NAMALWA (cell line): ENCODE measurements at places on chromosomes 11 and 22.
A peak's percentile ranks its signal among the peaks of the same experiment; 100 is the strongest.

GRCh38 chr11:35968386-35969088, 24.7 kb downstream of the LDLRAD3 start:
- DNase-seq: no peak

DNA sequence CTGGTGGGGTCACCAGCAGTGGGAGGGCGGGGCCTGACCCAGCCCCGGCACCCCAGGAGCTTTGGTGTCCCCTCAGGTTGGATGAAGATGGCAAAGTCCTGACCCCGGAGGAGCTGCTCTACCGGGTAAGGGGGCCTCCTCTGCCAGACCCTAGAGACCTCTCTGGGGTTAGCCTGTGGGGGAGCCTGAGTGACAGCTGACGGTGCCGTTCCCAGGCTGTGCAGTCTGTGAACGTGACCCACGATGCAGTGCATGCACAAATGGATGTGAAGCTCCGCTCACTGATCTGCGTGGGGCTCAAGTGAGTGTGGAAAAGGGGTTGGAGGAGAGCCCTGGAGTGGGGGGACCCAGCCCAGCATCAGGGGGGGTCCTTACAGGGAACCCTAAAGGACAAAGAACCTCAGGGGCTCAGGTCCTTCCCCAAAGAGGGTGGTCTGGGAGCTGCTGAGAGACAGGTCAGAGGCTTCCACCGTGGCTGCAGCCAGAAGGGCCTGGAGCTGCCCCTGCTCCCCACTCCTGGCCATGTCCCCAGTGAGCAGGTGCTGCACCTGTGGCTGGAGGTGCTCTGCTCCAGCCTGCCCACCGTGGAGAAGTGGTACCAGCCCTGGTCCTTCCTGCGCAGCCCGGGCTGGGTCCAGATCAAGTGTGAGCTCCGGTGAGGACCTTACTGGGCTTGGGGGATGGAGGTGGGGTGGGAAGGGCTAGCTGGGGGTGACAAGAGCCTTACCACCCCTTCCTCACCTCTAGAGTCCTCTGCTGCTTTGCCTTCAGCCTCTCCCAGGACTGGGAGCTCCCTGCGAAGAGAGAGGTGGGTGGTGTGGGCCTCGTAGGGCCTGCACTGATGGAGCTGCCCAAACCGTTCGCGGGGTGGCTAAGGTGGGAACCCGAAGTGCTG, 38.6 kb downstream of the SGSM3 start:
- DNase-seq: no peak

GRCh38 chr11:126718276-126718675, 282.3 kb downstream of the KIRREL3 start:
- no peak for DNase-seq

DNA sequence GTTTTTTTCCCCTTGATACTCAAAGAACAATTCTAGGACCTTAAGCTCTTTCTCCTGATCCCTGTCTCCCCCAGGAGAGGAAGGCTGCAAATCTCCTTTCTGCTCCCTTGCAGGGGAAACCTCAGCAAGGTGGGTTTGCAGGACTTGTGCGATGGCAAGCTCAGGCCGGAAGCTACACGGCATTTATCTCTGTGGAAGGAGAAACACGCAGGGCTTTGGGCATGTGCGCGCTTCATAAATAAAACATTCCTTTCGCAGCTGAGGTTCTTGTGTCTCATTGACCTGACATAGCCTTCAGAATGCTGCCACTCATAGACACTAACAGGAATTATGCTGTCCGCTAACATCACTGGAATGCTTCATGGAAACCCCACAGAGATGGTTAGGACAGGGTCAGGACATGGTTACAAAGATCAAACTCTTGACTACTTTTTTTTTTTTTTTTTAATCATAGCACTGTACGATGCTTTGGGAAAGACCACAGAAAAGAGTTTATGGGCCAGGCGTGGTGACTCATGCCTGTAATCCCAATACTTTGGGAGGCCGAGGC, 42.6 kb downstream of the SLN start:
- no peak for DNase-seq

GRCh38 chr11:119832202-119832935, 103.4 kb upstream of the NECTIN1 start:
- DNase-seq: no peak

DNA sequence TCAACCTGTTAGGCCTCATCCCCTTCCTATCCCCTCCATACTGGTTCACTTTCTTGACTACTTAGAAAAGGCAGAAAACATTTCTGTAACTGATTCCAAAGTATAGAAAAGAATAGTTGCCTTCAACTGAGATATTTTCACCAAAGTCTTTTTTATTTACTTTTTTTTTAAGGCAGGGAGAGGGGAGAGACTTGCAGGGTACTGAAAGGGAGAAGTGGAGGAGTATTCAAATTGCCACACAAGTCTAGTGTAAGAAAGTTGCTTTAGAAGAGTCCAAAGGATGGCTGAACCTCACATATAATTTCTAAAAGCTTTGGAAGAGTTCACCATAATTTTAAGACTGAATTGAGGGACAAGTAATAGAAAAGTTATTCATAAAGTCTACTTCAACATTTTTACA, 6.3 kb downstream of the PHF21A start:
- DNase-seq: no peak

GRCh38 chr22:46976598-46976997, 214.1 kb downstream of the TBC1D22A start:
- no peak for DNase-seq

- no peak for DNase-seq
Measured at GRCh38 chr11:116517584-116517983, 255.2 kb downstream of the BUD13 start.

- no peak for DNase-seq
Measured at GRCh38 chr11:4048340-4048739, 46.3 kb upstream of the RRM1 start.

- no peak for DNase-seq
Measured at GRCh38 chr22:32802237-32802765, 796 bp downstream of the TIMP3 start.

DNA sequence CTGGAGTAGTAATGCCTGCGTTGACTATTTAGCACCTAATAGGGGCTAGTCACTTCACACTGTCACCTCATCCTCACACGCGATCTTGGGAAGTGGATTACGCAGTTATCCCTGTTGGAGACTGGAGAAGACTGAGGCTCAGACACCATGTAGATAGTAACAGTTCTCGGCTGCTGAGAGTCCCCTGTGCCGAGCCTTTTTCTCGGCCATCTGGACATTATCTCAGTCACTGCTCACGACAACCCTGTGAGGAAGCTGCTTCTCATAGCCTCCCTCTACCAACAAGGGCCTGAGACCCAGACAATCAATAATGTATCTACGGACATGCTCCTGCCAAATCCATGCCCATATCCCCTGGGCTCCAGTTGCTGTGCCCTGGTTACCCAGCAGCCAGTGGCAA, 25.9 kb downstream of the SCUBE1 start:
- no peak for DNase-seq

- DNase-seq: peak; percentile 20
Measured at GRCh38 chr11:22521226-22521625, 104.4 kb downstream of the FANCF start.

- no peak for DNase-seq
Measured at GRCh38 chr11:13297917-13298356, 20.3 kb downstream of the BMAL1 start.

DNA sequence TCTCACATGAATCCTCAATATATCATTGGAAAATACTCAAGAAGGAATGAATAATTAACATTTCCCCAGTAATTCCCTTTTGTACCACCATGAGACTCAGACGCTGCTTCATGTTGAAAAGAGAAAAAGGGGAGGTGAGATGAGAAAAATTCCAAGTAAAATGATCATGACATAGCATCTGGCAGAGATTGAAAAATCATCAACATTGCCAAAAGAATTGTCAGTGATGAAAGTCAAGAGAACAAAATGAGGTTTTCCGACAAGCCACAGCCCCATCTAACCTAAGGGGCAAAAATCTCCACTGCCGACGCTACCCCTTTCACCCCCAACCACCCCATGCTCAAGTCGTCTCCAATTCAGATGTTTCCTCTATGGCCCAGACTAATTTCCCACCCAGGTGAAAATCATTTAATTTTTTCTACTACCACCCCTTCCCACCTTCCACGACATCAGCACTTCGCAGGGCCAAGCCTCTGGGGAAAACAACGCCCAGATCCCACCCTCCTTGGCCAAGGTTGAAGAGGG, 1.2 kb downstream of the RAB6A start:
- DNase-seq: peak; percentile 49

- DNase-seq: no peak
Measured at GRCh38 chr11:130908770-130909625, 7.3 kb downstream of the SNX19 start.

- no peak for DNase-seq
Measured at GRCh38 chr11:19395050-19395449, 154.3 kb upstream of the E2F8 start.

- DNase-seq: peak; percentile 86
Measured at GRCh38 chr22:20456064-20456721, 18.6 kb upstream of the SCARF2 start.

GRCh38 chr11:85922367-85922766, 67.2 kb downstream of the CCDC83 start:
- no peak for DNase-seq

GRCh38 chr11:11607772-11608171, 14.0 kb downstream of the GALNT18 start:
- no peak for DNase-seq

GRCh38 chr11:114925591-114925990, 247.3 kb downstream of the NXPE2 start:
- DNase-seq: no peak

GRCh38 chr11:62508336-62509058, 38.1 kb downstream of the AHNAK start:
- DNase-seq: peak; percentile 15

- DNase-seq: no peak
Measured at GRCh38 chr11:69201764-69202370, 46.1 kb downstream of the SMIM38 start.

DNA sequence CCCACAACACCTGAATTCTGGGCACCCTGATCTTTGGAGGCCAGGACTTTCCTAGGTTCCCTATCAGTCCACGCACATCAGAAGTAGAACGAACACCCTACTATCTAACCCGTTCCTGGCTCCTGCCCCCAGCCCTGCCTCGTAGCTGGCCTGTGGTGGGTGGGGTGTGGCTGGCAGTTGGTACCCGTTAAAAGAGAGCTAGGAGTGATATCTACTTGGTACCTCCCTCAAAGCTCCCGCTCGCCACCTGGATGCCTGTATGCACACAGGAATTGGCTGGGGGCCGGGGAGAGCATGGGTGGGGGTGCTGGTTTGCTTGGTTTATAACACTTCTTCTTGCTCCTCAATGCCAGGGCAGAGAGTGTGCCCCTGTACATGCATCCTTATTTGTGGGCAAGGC, 14.0 kb upstream of the NECTIN1 start:
- no peak for DNase-seq

GRCh38 chr11:94851864-94852636, 83.9 kb downstream of the AMOTL1 start:
- DNase-seq: peak; percentile 2

DNA sequence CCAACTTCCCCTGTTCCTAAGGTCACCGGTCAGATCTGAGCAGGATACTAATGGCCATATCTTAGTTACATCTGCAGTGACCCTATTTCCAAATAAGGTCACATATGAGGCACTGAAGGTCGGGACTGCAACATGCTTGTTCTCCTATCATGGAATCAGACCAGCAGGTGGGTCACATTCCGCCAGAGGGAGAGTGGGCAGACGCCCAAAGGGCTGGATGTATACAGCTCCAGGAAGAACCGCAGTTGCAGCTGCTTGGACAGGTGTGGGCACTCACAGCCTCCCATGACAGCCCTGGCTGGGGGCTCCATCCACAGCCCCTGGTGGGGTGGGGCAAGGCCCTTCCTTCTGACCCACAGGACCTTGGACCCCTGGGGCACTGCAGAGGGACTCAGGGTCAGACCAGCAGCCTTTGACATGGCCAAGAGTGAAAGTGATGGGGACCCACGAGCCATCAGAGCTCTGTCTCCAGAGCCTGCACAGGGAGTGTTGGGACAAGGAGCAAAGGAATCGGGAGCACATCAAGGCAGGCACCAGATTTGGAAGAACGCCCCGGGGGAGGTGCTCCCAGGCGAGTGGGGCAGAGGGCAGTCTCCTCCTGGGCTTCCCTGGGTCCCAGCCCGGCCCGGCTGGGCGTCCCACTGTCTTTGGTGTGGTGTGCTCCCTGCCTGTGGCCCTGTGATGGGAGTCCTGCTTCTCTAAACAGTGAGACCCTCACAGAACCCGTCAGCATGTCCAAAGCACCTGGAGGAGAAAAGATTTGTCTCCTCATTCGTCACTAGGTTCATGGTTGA, 13.3 kb upstream of the CD81 start:
- DNase-seq: no peak

DNA sequence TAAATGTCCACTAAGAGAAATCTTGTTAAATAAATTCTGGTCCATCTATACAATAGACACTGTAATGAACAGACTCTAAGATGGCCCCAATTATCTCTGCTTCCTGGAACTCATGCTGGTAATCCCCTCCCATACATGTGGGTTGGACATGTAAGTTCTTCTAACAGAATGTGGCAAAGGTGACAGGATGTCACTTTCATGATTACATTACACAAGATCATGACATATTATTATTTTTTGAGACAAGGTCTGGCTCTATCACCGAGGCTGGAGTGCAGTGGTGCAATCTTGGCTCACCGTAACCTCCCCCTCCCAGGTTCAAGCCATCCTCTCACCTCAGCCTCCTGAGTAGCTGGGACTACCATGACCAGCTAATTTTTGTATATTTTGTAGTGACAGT, 14.6 kb upstream of the NDUFC2 start:
- no peak for DNase-seq

DNA sequence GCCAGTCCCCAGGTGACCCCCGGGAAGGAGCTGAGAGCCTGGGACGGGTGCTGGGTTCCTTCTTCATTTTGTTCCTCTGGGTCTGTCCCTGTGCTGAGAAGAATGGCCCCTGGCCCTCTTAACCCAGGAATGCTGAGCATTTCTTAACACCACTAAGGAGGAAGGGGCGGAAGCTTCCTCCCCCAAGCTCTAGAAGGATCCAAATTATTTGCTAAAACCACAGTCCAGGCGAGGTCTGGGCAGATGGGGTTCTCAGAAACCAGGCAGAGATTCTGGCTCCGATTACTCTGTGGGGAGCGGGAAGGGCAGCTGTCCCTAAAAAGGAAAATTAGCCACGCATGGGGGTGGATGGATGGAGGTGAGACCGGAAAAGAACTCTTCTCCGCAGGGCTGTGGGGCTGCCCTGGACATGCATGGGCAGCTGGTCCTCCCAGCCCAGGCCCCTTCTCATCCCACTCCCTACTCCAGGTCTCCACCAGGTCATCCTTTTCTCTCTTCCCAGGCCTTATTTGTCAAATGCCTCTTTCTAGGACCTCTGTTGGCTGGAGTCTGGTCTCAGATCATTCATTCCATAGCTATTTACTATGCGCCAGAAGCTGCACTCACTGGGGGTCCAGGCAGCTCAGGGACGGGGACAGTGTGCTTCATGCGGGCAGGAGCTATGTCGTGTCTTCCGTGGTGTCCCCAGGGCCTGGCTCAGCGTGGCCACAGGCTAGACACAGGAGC, 45.0 kb upstream of the MYH9 start:
- DNase-seq: no peak

GRCh38 chr22:28137036-28137435, 218.0 kb upstream of the PITPNB start:
- DNase-seq: no peak

GRCh38 chr11:126978165-126978564, 22.4 kb downstream of the KIRREL3 start:
- DNase-seq: no peak

- DNase-seq: peak; percentile 69
Measured at GRCh38 chr11:11157185-11157584, 195.9 kb downstream of the CSNK2A3 start.

- no peak for DNase-seq
Measured at GRCh38 chr11:116702772-116703385, 69.9 kb downstream of the BUD13 start.

- no peak for DNase-seq
Measured at GRCh38 chr22:33393432-33393831, 335.3 kb upstream of the SYN3 start.

GRCh38 chr11:76768088-76768908, 14.9 kb upstream of the TSKU start:
- DNase-seq: no peak
